CD8-positive, alpha-beta memory T cell (primary cell): ENCODE measurements at places on chromosomes 5 and 9.

- H3K4me3 ChIP-seq, result peak overlapping the region; percentile 62
- no peaks in the 10 kb centered on the region for H3K36me3 ChIP-seq
- H3K4me1 ChIP-seq, result peaks cover 81% of the 10 kb centered on the region
- DNase-seq, result peak; percentile 18
Observed at GRCh38 chr5:139565411-139566305, 4.5 kb downstream of the UBE2D2 start.

DNA sequence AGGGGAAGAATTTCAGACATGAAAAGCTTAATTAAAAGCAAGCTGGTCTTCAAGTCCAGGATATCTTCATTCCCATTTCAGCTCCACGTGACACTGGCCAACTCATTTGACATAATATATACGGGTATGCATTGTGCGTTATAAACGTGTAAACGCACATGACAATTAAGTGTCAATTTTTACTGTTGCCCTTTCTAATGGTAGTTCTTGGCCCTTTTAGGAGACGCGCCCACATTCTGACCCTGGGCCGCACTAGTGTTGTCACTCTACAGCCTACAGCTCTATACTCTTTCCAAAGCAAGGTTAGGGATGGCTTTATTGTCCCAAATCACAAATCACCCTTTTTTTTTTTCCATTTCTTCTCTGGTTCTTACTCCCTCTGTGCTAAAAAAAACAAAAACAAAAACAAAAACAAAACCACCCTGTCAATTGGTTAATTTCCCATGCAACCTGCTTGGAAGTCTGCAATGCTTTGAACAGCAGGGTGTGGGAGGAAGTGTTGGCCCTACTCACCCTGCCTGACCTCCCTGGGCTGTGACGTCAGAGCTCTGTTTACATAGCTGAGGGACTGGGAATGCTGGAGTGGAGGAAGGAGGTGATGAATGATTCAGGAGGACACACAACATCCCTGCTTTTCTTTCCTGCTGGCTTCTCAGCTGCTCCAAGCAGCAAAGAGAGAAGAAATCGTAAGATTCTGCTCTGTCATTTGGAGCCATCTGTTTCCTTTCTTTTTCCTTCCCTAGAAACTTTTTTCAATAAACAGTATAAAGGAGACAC is 19.3 kb downstream of the RFK start:
- H3K27me3 ChIP-seq, result no peaks in the 10 kb centered on the region
- H3K4me3 ChIP-seq, result no peak overlapping the region
- no peaks in the 10 kb centered on the region for H3K4me1 ChIP-seq
- no peak for DNase-seq

DNA sequence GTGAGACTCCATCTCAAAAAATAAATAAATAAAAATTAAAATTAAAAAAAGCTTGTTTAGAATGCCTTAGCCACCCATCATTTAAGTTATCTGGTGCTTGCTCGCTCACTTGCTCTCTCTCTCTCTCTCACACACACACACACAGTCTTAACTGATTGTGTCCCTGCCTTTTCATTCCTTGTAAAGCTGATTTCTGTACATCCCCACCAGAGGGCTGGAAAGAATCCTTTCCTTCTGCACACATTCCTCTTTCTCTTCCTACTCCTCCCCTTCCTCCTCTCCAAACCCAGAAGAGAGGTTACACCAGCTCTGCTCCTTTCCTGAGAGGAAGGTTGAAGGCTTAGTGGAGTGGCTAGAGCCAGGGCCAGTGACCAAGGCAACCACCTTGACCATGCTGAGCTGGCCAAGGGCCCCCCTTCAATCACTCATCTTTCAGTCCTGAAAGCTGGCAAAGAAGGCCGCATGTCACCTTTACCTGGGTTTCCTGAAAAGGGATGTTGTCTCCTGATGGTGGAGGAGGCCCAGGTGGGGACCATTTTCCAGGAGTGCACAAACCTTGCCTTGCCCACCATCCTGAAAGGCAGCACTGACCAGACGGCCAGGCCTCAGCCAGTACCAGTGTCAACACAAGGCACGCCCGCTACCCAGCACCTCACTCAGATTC is 25.6 kb downstream of the STK10 start:
- DNase-seq, result no peak
- no peak overlapping the region for H3K27ac ChIP-seq
- H3K4me3 ChIP-seq, result no peak overlapping the region
- H3K36me3 ChIP-seq, result peaks cover 6% of the 10 kb centered on the region

GRCh38 chr5:74974451-74975091 is 77.8 kb downstream of the GCNT4 start:
- H3K36me3 ChIP-seq, result no peaks in the 10 kb centered on the region
- H3K4me1 ChIP-seq, result peaks cover 47% of the 10 kb centered on the region
- peak; percentile 20 for DNase-seq
- peak overlapping the region; percentile 14 for H3K27ac ChIP-seq
- H3K4me3 ChIP-seq, result no peak overlapping the region
- no peaks in the 10 kb centered on the region for H3K27me3 ChIP-seq

DNA sequence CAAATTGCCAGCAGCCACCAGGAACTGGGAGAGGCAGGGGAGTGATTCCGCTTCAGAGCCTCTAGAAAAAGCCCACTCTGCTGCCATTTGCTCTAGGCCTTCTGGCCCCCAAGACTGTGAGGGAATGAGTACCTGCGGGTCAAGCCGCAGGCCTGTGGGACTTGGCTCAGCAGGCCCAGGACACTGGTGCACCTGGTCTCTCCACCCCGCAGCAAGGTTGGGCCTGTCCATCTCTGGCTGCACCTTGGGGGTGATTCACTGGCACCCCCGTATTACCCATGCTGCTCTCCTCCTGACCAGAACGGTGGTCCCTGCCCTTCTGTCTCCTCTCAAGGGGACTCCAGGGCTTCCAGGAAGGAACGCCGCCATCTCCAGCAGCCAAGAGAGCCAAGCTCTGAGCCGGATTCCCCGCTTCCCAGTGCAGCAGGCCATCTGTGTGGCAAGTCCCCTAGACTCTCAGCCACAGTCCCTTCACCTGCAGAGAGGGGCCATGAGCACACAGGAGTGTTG is 78.4 kb upstream of the OLFM1 start:
- H3K4me3 ChIP-seq, result no peak overlapping the region
- no peak for DNase-seq
- no peaks in the 10 kb centered on the region for H3K27me3 ChIP-seq

DNA sequence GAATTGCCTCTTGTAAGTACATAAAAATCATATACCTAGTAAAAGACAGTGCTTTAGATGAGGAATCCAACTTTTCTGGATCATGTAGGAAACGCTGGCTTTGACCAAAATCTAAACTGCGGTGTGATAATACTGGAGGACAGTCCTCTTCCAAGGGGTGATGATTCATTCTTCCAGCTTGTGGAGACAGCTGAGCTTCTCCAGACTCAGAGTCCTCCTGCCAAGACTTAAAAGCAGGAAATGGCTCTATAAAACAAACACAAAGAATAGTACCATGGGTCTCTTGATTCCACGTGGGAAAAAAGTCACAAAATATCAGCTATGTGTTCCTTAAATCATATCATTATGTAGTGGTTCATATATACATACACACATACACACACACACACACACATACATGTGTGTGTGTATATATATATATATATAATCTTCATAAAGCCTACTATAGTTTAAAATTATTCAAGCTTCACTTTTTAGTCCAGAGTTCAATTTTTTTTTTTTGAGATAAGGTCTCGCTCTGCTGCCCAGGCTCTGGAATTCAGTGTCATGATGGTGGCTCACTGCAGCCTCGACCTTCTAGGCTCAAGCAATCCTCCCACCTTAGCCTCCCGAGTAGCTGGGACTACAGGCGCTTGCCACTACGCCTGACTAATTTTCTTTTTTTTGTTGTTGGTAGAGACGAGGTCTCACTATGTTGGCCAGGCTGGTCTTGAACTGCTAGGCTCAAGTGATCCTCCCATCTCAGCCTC is 65.0 kb downstream of the PKD2L2 start:
- H3K4me1 ChIP-seq, result no peaks in the 10 kb centered on the region
- no peak overlapping the region for H3K4me3 ChIP-seq
- no peaks in the 10 kb centered on the region for H3K27me3 ChIP-seq

DNA sequence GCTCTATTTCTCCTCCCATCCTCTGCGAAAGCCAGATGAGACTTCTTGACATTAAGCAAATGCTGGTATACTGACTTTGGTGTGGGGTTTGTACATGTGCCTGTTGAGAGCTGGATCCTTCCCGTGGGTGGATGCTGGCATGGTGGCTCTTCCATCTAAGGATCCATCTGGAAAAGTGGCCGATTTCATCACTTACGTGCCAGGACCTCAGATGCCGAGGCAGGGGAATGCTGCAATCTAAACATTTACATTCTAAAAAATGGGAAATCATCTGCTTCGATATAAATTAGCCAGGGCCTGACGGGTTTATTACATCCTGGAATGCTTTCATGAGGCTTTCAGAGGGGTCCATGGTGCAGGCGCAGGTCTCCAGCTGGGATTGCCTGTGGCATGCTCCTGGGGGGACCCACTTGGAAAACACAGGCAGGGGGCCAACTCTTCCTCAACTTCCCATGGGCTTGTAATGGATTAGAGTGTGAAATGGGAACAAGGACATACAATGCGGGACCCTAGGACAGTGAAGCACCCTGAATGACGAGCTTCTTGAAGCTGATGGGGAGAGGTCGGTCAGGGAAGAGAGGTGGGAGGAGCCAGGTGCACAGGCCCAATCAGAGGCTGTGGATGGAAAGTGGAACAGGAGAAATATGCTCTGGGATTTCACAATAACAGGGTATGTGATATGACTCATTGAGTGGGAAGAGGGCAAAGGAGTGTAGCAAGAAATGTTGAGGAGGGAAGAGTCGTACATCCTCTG is 105.5 kb upstream of the PITX1 start:
- no peak for DNase-seq
- no peak overlapping the region for H3K4me3 ChIP-seq
- no peak overlapping the region for H3K27ac ChIP-seq
- H3K4me1 ChIP-seq, result no peaks in the 10 kb centered on the region
- no peaks in the 10 kb centered on the region for H3K27me3 ChIP-seq
